ENCODE measurements at places on chromosomes 7 and 10.

GRCh38 chr10:92891885-92892690, 43.8 kb downstream of the EXOC6 start:
- DNase-seq = no peak

DNA sequence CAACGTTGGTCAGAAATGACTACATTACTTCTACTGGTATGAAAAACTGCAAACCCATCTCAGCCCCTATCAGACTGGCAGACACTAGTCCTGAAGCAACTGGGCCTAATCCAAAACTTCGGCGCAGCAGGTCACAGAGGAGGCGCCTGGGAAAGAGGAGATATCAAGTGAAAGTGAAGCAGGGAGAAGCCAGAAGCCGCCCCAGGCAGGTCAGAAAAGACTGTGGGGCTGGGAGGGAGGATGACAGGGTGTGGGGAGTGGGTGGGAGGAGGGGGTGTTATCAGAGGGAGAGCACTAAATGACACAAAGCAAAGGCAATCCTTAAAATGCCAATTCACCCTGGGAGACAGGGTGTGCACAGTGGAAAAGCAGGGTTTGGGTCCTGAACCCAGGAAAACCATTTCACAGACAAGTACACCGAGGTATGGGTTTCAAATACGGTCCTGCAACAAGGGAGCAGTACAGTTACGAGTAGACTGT, 731 bp downstream of the CHCHD3 start:
- DNase-seq = no peak

DNA sequence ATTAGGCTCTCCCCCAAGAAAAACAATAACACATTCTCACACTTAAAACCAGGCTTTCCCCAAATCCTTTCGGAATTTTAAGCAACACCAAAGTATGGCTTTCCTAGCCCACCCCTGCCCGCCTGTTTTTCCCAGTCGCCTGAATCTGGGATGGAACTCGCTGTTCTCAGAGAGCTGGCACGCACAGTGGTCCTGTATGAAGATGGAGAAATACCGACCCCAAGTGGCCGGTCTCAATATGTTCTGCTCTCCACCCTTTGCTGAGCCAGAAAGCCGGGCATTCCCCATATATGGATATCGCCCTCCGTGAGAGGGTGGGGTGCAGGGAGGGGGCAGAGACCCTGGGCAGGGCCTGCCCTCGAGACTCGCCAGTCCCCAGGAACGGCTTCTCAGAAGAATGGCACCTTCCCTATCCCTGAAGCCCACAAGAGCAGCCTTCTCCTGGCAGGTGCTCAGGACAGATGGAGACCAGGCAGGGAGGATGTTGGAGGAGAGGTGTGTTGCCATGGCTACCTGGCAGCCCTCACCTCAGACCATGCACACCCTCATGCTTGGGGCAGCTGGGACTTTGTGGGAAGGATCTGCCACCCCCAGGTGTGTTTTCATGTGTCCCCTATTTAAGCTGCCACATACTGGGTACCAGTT, 3.4 kb downstream of the TACR2 start:
- peak; percentile 18 for DNase-seq

GRCh38 chr10:79995979-79996634, 47.2 kb upstream of the SFTPD start:
- no peak for DNase-seq

DNA sequence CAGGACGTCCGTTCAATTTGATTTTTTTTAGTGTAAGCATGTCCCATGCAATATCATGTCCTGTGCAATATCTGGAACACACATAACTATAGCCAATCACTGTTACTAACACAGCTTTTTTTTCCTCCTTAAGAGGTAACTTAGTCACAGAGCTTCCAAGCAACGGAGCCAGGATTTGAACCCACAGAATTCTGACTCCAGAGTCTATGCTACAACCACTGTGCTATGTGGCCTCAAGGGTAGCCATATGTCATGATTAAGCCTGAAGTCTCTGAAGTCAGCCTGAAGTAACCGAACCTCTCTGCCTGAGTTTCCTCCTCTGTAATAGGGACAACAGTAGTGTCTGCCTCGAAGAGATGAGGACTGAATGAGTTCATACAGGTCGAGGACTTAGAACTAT, 42.2 kb upstream of the TCF7L2 start:
- DNase-seq = no peak

GRCh38 chr7:101531726-101532357, 97.3 kb downstream of the MYL10 start:
- DNase-seq = no peak

- no peak for DNase-seq
Observed at GRCh38 chr7:91557789-91558404, 293.7 kb downstream of the FZD1 start.

- no peak for DNase-seq
Observed at GRCh38 chr10:132728321-132728720, 57.6 kb downstream of the NKX6-2 start.

- DNase-seq = no peak
Observed at GRCh38 chr7:28157831-28158416, 22.7 kb downstream of the JAZF1 start.

Data from hippocampal formation (tissue), 2 donors.